ENCODE measurements at places on chromosomes 12 and 14.
A peak's percentile ranks its signal among the peaks of the same experiment; 100 is the strongest.

- no peak for DNase-seq
Observed at GRCh38 chr12:40762072-40762471, 69.8 kb downstream of the CNTN1 start.

- DNase-seq, result no peak
Observed at GRCh38 chr14:86404425-86404824, 874.5 kb downstream of the FLRT2 start.

DNA sequence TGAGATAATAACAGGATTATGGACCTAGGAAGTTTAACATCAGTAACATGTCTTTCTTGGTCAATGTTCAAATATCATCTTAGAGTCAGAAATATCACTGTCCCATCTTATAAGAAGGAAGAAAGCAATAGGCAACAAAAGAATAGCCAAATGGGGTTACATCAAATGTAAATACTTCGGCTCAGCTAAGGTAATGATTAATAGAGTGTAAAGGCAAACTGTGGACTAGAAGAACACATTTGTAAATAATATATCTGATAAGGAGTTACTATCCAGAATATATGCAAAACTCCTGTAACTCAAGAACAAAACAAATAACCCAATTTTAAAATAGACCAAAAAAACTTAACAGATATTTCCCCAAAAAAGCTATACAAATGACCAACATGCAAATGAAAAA, 630.3 kb downstream of the RPS29 start:
- no peak for DNase-seq

GRCh38 chr12:93460003-93460402, 7.3 kb upstream of the MRPL42 start:
- DNase-seq, result no peak

DNA sequence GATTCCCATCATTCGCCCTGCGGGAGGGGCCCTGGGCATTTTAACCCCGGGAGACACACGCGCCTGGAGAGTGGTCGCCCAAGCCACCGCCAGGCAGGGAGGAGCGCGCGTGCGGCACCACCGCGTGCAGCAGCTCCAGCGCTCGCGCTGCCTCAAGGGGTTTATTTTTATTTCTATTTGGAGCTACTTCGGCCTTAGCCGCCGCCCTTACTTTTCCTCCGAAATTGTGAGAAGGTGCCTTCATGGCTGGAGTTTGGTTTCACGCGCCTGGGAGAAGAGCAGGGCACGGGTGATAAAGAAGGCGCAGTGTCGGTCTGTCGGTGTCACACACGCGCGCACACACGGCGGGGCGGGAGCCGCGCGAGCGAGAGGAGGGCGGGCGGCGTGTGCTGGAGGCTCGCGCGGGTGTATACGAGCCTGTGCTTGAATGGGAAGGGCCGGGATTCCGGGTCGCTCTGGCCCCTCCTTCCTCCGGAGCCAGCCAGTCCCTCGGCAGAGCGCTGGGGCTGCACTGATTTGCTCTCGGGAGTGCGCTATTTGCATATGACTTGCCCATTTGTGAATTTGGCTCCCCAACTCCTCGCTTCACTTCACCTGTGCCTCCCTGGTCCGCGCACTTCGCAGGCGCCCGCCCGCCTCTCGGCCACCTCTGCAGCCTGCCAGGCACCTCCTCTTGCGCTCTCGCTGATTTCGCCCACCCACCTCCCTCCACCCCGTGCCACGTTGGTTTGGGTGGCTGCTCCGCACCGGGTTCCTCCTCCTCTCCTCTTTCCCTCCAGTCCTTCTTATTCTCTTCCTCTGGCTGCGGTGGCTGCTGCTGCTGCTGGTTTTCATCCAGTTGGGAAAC, 932.3 kb downstream of the DIO2 start:
- peak; percentile 92 for DNase-seq
